Fibroblast of skin of left quadriceps (primary cell): ENCODE measurements at places on chromosomes 3 and 15.

DNA sequence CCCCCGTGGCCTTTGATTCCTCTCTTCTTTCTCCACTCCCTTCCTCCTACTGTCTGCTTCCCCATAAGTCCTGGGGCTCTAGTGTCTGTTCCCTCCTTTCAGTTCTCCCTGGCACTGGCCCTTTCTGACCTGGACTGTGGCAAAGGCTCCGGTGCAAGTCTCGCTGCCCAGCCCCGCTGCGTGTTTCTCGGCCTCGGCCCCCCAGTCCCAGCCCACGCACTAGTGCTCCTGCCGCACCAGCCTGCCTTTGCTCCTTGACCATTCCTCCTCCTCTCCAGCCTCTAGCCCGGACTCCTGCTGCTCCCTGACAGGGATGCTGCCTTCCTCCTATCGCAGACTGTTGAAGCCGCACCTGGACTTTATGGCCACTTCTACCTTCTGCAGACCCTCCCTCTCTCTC lies 2.1 kb downstream of the TM6SF1 start:
- DNase-seq: no peak

- DNase-seq: no peak
Observed at GRCh38 chr15:28985316-28985645, 99.5 kb downstream of the APBA2 start.

DNA sequence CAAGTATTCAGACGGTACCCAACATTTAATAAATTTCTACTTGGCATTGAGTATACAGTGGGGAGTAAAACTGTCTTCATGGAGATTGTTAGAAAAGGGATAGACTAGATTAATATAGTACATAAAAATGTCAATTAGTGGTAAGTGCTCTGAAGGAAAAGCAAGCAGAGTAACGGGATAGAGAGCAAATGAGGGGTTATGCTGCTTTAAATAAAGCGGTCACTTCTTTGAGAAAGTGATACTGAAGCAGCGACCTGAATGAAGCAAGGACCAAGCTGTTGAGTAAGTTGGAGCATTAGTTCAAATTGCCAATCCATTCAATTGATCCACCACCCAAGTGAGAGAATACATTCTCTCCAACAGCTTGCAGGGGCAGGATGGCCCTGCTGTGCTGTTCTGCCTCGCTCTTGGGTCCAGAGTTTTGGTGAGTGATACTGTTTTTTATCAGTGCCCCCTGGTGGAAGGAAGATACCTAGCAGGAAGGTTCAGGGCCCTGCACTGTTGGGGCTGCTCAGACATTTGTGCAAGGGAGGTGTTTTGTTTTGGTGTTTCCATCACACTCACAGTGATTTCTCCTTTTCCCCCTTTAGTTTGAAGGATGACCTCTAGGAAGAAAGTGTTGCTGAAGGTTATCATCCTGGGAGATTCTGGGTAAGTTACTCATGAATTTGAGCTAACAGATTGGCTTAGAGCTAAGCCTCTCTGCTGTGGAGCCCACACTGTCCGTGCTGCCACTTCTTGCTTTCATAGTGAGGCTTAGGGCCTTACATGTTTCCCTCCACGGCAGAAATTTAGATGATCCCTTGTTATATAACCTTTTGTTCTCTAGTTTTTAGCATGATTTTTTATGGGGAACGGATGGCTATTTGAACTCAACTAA lies 69.0 kb downstream of the RAB7A start:
- DNase-seq: peak; percentile 26

DNA sequence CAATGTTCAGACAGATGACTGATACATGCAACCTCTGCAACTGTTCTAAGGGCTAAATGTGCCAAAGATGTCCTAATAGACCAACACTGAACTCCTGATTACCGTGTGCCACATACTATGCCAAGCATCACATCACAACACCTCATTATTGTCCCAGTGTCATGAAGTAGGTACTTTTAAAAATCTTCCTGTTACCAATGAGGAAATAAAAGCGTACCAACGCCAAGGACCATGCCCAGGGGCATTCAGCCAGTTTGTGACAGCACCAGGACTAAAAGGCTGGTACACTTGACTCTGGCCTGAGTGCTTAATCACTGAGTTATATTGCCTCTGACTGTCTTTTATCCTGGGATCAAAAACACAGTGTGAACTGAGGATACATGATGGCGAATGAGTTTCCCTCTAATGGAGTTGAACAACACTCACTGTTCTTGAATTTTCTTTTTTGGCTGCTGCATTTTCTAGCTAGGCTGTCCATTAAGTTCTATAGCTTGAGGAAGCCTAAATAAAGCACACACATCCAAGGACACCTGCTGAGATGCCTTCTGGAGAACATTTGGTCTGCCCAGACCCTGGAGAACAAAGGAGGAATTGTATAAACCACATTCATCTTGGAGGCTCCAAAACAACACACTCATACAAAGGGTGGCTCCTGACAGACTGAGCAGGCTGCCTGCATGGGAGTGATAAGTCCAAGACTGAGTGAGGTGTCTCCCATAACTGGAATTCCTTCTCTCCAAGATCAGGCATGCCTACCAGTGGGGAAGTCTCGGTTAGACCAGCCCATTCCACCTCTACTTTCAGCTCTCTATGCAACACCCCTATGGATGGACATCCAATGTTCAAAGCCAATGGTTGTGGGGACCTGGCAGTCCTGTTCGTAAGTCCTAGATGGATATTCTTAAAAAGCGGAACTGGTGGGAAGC lies 126.7 kb upstream of the PRICKLE2 start:
- DNase-seq: no peak

- no peak for DNase-seq
Observed at GRCh38 chr15:41241221-41241964, 10.3 kb downstream of the CHP1 start.

- no peak for DNase-seq
Observed at GRCh38 chr15:84604826-84605553, 4.2 kb downstream of the ZSCAN2 start.

- DNase-seq: no peak
Observed at GRCh38 chr15:20349774-20350498, 191.7 kb downstream of the GOLGA6L6 start.

DNA sequence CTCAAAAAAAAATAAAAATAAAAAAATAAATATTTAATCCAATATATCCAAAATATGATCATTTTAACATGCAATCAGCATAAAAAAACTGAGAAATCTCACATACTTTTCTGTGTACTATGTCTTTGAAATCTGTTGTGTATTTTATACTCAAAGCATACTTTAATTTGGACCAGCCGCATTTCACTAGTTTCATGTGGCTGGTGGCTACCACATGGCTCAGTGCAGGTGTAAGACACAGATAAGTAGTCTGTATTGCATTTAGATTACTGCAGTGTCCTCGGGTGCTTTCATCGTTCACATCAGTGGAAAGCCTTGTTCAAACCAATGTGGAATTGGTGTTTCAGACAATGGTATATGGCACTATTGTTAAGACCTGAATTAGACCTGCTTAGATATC lies 11.0 kb downstream of the CRTC3 start:
- DNase-seq: no peak

- no peak for DNase-seq
Observed at GRCh38 chr15:73325191-73325861, 43.4 kb downstream of the HCN4 start.

- no peak for DNase-seq
Observed at GRCh38 chr3:12875857-12876836, 34.8 kb upstream of the RPL32 start.

DNA sequence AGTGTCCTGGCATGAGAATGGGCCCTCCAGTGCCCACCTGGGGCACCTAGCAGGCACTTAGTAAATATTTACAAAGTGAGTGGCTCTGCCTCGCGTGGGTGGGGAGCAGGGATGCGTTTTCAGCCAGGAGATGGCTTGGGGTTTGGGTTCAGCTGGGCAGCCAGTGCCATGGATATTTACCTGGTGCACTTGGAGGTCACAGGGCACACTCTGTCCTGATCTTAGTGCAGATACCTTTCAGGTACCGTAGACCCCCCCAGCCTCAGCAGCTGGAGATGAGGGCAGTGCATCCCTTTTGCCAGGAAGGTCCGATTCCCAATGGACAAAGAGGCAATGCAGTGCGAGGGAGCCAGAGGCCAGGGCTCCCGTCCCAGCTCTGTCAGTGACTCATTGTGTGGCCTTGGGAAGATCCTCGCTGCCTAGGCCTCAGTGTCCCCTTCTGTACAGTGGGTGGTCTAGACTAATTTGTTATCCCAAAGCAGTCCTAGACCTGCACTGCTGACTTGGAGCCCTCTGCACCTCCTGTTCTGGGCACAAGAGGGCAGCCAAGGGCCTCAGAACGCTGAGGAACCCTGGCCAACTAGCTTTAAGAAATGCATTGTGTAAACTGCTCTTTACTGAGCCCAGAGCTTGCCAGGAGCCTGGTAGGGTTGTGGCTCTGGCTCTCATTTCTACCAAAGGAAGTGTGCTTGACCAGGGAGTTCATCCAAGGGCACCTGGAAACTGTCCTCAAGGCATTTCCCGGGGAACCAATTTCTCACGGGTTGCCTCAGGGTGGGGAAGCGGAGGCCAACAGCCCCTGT lies 16.0 kb downstream of the HDAC11 start:
- DNase-seq: peak; percentile 48

- no peak for DNase-seq
Observed at GRCh38 chr3:186311441-186311840, 50.6 kb downstream of the DGKG start.

- no peak for DNase-seq
Observed at GRCh38 chr3:133478624-133479023, 78.8 kb downstream of the BFSP2 start.

GRCh38 chr15:85764649-85765277 lies 30.0 kb downstream of the KLHL25 start:
- DNase-seq: no peak

DNA sequence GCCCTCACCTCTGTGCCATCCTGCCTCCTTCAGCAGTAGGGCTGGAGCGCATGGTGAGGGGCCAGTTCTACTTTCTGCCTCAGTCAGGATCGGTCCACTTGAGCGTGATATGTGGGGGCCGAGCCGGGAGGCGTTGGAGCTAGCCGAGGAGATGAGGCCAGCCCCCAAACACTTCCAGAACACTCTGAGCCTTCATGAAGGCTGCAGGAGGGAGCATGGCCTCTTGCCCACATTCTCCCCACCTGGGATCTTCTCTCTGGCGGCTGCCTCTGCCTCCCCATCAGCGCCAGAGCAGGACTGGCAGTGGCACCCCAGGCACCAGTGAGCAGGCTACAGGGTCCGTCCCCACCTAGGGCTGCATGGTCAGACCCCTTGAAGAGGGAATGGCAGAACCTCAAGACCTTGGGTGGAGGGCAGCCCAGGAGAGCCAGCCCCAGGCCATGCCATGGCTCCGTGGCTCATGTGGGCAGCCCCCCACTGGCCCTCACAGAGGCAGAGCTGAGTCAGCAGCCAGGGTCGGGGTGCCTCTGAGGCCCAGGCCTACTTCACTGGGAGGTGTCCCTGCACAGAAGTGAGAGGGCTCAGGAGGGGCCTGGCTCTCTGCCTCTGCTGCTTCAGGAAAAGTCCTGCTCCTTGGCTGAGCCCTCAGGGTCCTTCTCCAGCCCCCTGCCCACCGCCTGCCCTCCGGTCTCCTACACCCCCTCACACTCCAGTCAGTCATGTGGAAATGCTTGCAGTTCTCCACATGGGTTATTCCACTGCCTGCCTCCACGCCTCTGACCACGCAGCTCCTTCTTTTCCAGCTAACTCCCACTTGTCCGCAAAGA lies 28.1 kb upstream of the CYP11A1 start:
- DNase-seq: no peak

DNA sequence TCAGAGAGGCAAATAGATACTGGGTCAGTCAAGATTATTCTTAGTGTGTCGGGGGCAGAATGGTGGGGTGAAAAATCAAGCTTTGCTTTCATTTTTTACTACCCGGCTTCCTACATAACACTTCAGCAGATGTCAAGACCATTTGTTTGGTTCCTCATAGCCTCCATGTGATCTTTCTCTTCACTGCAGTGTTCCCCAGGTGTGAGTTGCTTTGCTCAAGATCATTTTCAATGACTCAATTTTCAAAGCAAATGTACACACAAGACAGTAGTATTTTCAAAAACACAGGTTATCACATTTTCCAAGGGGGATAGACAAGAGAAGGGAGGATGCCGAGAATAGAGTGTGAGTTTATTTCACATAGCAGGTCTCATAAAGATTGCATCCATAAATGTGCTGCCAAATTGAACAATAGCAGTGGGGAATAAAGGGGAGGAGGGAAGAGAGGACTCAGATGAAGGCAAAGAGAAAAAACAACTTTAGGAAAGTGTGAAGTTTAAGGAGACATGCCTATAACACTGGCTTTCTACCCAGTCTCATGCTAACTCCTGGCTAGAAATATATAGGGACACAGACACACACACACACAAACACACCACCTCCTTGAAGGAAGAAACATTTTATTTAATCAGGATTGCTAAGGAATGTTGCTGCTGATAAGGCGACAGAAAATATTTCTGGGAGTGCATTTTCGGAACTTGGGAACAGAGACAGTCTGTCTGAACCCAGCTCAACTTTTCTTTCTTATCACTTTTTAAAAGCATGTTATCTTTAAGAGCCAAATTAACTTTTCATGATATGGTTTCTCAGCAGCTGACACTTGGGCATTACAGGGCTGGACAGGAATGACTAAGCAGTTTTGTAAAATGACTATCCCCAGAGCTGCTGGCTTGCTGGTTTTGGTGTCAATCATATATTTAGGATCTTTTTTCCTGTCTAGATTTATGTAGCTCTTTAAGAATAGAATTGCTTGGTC lies 402.4 kb downstream of the RBMS3 start:
- DNase-seq: no peak

DNA sequence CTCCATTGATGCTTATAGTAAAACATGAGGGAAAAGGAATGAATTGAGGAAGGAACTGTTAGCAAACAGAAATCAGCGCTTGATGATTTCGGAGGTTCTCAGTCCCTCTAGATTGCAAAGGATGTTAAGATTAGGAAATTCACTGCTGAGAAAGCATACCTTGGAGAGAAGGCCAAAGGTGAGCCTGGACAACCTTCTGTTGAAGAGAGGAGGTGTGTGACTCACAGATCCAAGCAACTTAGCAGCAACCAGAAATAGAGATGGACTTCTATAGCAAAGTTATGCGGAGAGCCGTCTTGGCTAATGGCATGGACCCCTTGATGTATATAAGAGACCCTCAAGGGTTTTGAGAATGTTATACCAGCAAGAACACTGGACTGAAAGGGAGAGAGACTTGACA lies 114.3 kb downstream of the EEFSEC start:
- no peak for DNase-seq

DNA sequence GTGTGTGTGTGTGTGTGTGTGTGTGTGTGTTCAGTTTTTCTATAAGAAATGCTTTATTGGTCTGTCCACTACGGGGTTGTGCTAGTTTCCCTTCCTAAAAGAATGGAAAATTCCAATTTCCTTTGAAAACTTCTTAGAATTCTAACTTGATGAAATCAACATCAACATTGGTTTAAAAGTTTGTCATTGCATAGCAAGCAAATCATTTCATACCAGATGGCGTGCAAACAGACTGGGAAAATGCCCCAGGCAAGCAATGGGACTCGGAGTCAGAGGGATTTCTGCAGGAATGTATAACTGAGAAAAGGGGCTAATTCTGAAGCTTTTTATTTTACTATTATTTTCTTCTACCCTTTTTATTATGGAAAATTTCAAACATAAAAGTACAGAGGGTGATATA lies 13.1 kb upstream of the DYNC1LI1 start:
- DNase-seq: peak; percentile 10

- peak; percentile 61 for DNase-seq
Observed at GRCh38 chr3:16516695-16517481, 3.4 kb upstream of the RFTN1 start.

- DNase-seq: no peak
Observed at GRCh38 chr3:165078293-165078692, at the start of gene SI. SI (minus strand) TSS chr3:165078496; CDS start chr3:165076012, 2,484 bp downstream.
